Adrenal gland (tissue), 19 donors: ENCODE measurements at places on chromosomes 1 and 21. TPM values are rescaled to one million over a fixed set of nuclear protein-coding genes. Genes with fewer than 3 reads are reported as not detected.
A peak's percentile ranks its signal among the peaks of the same experiment; 100 is the strongest.

DNA sequence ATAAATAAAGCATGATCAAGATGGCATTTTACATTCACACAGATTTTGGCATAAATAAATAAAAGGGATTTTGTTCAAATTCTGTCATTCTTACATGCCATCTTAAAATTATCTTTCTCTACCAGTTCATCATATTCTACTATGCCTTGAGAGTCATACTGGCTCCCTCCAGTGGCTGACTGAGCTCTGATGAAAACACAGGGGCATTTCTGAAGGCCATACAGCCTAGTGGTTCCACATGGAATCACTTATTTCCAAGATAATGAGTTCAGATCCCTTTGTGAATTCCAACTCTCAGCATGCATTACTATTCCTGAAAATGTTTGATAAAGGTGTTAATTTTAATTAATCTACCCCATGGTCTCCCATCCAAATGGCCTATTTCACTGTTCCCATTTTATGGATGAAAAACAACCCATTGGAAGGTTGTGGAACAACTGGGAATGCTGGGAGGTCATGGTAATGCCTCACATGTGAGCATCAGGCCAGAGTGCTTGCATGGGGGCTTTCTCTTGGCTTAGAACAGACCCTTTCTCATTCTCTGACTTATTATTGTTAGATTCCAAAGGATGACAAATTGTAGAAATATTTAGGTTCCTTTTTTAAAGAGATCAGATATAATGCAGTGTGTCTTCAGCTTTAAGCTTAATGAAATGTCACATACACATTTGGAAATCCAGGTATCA is 622.4 kb upstream of the PKN2 start:
- no peak overlapping the region for H3K4me3 ChIP-seq
- no peaks in the 10 kb centered on the region for H3K27me3 ChIP-seq
- no peaks in the 10 kb centered on the region for H3K36me3 ChIP-seq

DNA sequence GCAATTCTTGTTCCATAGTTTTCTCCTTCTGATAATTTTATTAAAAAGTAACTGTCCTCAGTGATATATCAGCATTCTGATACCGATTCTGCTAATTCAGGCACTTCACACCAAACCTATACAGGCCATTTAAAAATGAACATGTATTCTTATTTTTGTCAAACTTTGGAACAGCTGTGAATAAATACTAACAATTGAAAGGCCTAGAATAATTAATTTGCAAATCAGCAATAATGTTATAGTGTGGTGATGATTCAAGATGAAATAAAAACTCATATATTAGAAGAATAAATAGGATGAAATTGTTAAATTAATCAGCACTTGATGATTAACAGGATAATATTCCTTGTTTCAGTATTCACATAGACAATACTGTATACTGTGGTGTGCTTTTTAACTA is 9.9 kb downstream of the CDKN2C start:
- peak overlapping the region; percentile 32 for H3K27ac ChIP-seq
- no peak for DNase-seq

DNA sequence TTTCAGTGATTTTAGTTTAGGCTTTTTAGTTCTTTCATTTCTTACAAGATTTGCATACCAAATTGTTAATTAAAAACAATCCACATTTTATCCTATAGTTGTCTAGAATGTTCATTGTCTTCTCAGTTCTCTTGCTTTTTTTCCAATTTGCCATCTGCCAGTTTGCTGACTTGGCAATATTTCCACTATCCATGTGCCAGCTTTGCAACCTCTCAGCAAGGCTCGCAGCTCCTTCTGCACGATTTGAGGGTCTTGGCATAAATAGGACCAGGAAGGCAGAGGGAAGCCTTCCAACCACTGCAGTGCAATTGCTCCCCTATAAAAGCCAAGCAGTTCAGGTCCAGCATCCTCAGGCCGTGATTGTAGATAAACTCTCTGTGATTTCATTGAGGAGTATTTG is 306.8 kb upstream of the FMN2 start:
- no peak overlapping the region for H3K4me3 ChIP-seq
- no peak for DNase-seq
- no peaks in the 10 kb centered on the region for H3K36me3 ChIP-seq
- H3K27ac ChIP-seq, result no peak overlapping the region

DNA sequence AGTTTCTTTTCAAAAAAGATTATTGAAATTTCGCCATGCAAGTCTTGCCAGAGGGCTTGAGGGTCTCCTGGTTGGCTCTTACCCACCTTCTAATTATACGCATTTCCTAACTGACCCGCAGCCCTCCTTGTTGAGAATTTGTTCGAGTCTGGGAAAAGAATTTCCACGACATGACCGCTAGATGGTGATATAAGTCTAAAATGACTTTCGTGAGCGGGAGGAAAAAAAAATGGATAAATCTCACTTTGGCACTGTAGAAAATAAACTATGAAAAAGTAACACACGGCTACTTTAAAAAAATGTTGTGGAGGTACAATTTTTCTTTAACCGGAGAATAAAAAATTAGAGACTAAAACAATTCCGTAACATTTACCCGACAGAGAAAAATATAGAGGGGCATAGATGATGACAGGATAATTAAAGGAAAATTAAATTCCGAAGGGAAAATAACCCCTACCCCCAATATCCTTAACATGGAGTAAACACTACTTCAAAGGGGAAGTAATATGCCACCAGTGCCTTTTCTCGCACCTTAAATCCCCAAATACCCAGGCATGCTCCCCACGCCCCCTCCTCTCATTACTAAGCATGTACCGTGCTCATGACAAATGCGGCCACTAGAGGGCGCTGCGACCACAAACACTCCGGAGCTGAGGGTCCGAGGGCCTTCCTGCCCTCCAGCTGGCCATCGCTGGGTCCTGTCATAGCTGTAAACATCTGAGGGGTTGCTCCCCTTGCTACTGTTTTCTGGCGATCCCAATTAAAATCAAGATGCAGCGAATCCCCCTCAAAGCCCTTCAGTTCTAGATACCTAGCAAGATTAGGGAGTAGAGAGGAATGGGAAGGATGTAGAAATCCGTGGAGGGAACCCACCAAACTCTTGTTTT is 266.9 kb downstream of the ASTN1 start:
- no peak overlapping the region for H3K4me3 ChIP-seq
- H3K27me3 ChIP-seq, result no peaks in the 10 kb centered on the region
- peak; percentile 41 for DNase-seq
- H3K4me1 ChIP-seq, result no peaks in the 10 kb centered on the region
- H3K36me3 ChIP-seq, result no peaks in the 10 kb centered on the region

GRCh38 chr1:34018285-34018684 is 146.7 kb downstream of the CSMD2 start:
- H3K27ac ChIP-seq, result no peak overlapping the region
- no peaks in the 10 kb centered on the region for H3K36me3 ChIP-seq
- H3K4me3 ChIP-seq, result no peak overlapping the region
- no peak for DNase-seq

- no peak overlapping the region for H3K27ac ChIP-seq
- H3K4me1 ChIP-seq, result no peaks in the 10 kb centered on the region
- no peak for DNase-seq
- H3K4me3 ChIP-seq, result no peak overlapping the region
- H3K36me3 ChIP-seq, result no peaks in the 10 kb centered on the region
- H3K27me3 ChIP-seq, result no peaks in the 10 kb centered on the region
These were observed 23.6 kb downstream of the RGSL1 start for GRCh38 chr1:182473556-182473955.

DNA sequence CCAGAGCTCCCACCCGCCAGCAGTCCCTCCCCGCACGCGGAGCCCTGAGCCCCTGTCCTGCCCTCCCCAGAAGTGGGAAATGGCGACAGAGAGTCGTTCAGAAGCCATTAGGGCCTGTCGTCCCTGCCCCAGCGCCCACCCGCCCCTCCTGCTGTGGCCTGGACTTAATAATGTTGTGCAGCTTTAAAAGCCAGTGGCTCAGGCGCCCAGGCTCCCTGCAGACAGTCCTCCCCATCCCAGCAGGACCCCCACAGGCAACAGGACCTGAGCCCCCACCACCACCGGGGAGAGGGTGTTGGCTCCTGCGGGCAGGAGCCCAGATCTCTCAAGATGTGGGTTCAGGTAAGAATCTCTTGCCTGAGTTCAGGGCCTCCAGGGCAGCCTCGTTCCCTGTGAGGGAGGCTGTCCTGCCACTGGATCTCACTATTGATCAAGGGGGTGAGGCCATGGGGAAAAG is 125.3 kb upstream of the RUNX3 start:
- H3K4me3 ChIP-seq, result no peak overlapping the region
- H3K27me3 ChIP-seq, result no peaks in the 10 kb centered on the region

- H3K36me3 ChIP-seq, result no peaks in the 10 kb centered on the region
- H3K4me3 ChIP-seq, result no peak overlapping the region
- no peaks in the 10 kb centered on the region for H3K4me1 ChIP-seq
- no peaks in the 10 kb centered on the region for H3K27me3 ChIP-seq
These were observed 62.4 kb upstream of the POU2F1 start for GRCh38 chr1:167158111-167158812.

Gene HSPA6
- total RNA-seq, result 2.4 TPM

Gene IVL
- total RNA-seq, result not detected

Gene PLA2G5
- 0.94 TPM for total RNA-seq

- no peak overlapping the region for H3K4me3 ChIP-seq
- H3K27ac ChIP-seq, result no peak overlapping the region
- peaks cover 10% of the 10 kb centered on the region for H3K27me3 ChIP-seq
These were observed 10.6 kb downstream of the FCMR start for GRCh38 chr1:206911064-206911663.

Gene UTS2
- total RNA-seq, result 7.1 TPM

DNA sequence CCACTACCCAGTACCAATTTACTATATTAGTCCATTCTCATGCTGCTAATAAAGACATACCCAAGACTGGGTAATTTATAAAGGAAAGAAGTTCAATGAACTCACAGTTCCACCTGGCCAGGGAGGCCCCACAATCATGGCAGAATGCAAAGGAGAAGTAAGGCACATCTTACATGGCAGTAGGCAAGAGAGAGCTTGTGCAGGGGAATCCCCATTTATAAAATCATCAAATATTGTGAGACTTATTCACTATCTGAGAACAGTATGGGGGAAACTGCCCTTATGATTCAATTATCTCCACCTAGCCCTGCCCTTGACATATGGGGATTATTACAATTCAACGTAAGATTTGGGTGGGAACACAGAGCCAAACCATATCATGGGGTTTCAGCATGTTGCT is 6.4 kb downstream of the CD58 start:
- H3K36me3 ChIP-seq, result no peaks in the 10 kb centered on the region
- H3K4me3 ChIP-seq, result no peak overlapping the region
- no peak for DNase-seq
- no peak overlapping the region for H3K27ac ChIP-seq
- H3K4me1 ChIP-seq, result peaks cover 8% of the 10 kb centered on the region

Gene PADI2
- total RNA-seq, result not detected

Gene ISG15
- 44.6 TPM for total RNA-seq

Gene IQGAP3
- 0.47 TPM for total RNA-seq

- H3K27me3 ChIP-seq, result no peaks in the 10 kb centered on the region
- peaks cover 3% of the 10 kb centered on the region for H3K4me1 ChIP-seq
- H3K4me3 ChIP-seq, result no peak overlapping the region
- DNase-seq, result no peak
- no peak overlapping the region for H3K27ac ChIP-seq
These were observed 224.1 kb downstream of the SLC45A1 start for GRCh38 chr1:8541961-8542521.

DNA sequence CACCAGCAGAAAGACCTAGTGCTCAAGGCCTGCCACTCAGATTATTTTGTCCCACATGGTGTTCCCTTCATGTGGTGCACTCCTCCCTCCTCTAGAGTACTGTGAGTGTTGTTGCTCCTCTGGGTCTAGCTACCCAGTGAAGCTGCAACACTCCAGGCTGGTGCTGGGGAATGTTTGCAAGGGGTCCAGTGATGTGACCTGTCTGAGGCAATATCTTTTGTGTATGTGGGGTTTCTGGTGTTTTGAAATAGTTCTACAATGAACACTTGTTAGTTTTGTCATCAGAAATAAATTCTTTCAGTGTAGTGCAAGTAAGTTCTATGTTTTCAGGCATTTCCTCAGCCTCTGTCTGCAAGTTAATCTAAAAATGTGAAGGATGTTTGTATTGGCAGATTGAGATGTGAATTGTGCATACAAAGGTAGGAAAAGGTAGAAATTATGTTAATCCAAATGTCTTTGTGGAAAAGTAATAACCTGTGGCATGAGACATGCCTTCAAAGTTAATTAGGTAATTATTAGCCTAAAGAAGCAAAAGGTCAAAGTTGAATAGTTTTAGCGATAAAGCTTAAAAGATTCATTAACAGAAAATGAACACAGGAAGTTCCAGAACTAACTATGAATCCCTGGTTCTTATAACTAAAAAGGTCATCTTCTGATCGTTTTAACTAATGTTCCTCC is 616.8 kb downstream of the LTN1 start:
- H3K36me3 ChIP-seq, result no peaks in the 10 kb centered on the region
- no peaks in the 10 kb centered on the region for H3K27me3 ChIP-seq
- no peaks in the 10 kb centered on the region for H3K4me1 ChIP-seq
- no peak for DNase-seq
- H3K27ac ChIP-seq, result no peak overlapping the region
- H3K4me3 ChIP-seq, result no peak overlapping the region

DNA sequence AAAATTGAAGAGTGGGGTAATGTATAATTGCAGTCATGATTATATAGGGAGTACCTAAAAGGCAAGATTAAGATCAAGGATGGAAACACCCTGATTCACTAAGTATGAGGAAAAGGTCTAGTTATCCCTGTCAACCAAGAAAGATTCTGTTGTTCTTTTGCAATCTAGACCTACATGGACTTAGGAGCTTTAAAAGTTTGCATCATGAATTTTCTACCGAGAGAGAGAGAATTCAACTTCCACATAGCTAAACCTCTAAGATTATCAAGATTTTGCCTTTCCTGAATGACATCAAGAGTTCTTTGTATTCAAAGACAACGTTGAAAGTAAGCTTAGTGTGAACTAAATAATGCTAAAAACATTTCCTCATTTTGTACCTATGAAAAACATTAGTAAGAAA is 78.8 kb upstream of the RBM34 start:
- no peak for DNase-seq
- H3K36me3 ChIP-seq, result peaks cover 18% of the 10 kb centered on the region
- H3K27ac ChIP-seq, result no peak overlapping the region

DNA sequence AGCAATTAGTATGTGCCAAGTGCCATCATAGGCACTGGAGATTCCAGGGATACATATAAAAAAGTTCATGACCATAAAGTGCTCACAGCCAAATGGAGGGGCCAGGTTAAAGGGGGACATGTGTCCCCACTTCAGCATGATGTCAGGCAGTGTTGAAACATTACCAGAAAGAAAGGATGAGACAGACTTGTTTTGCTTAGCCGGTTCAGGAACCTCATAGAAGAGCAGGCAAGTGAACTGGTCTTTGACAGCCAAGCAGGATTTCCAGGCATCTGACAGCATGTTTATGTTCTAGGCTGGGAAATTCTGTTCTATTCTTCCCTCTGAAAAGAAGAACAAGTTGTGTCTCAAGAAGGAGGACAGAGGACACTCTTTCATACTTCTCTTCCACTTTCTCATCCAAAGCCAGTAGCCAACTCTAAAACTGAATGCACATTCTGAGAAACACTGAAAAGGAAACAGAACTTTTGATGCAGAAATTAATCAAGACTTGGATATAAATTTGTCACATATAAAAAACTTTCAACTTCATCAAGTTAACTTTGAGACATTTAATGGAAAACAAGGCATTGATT is 39.7 kb downstream of the GLUL start:
- no peak overlapping the region for H3K4me3 ChIP-seq
- no peak overlapping the region for H3K27ac ChIP-seq
